Stimulated activated CD4-positive, alpha-beta T cell treated with anti-CD3 and anti-CD28 coated beads, Interleukin-1b, Interleukin-23, amount 100 ng/mL, for 24 hours (primary cell): ENCODE measurements at places on chromosomes 2 and 18.

- no peak for DNase-seq
These were observed 100.8 kb downstream of the ASB1 start for GRCh38 chr2:238527565-238527964.

DNA sequence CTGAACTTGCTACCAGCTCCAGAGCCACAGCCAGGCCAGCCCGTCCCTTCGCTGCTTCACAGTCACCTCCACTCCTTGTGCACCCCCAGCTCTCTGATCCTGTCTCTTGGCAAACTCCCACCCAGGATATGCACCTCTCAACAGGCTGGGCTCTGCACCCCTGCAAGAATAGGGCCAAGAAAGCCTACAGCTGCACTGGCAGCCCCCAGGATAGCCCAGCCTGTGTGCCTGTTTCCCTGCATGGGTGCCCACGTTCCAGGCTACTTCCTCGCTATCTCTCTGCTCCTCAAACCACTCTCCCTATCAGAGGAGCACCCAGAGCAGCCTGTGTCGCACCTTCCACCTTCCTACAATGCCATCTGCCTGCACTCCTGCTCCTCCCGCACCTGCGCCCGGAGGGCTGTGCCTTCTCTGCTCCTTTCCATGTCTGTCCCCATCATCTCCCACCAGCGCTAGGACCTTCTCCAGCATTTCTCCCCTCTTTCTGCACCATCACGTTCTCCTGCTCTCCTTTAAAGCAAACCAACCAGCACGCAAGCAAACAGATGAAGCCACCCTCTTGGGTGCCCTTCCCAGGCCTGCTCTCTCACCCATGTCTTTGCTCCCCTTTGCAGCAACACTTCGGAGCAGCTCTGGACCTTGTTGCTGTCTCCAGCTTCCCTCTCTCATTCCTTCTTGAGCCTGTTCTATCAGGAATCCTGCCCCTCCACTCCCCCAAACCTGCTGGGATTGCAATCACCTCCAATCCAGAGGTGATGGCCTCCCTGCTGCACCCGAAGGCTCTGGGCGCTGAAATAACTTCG is 313.2 kb upstream of the HS6ST1 start:
- DNase-seq: no peak

DNA sequence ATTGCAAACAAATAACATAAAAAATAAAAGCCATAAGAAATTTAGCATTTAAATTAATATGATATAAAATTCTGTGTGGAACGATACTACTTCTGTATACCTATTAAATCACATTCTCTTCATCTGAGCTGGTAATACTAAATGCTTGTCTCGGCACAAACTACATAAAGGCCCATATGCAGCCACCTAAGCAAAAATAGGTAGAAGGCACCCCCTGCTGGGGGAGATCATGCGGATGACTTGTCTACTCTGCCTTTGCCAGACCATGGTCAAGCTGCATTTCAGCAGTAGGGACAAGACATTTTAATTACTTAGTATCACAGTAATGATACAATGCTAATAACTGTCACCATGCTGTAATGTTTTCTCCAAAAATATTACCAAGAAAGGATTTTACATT is 108.0 kb downstream of the CDH19 start:
- no peak for DNase-seq

- DNase-seq: no peak
These were observed 8.2 kb upstream of the MBD2 start for GRCh38 chr18:54232485-54233227.

DNA sequence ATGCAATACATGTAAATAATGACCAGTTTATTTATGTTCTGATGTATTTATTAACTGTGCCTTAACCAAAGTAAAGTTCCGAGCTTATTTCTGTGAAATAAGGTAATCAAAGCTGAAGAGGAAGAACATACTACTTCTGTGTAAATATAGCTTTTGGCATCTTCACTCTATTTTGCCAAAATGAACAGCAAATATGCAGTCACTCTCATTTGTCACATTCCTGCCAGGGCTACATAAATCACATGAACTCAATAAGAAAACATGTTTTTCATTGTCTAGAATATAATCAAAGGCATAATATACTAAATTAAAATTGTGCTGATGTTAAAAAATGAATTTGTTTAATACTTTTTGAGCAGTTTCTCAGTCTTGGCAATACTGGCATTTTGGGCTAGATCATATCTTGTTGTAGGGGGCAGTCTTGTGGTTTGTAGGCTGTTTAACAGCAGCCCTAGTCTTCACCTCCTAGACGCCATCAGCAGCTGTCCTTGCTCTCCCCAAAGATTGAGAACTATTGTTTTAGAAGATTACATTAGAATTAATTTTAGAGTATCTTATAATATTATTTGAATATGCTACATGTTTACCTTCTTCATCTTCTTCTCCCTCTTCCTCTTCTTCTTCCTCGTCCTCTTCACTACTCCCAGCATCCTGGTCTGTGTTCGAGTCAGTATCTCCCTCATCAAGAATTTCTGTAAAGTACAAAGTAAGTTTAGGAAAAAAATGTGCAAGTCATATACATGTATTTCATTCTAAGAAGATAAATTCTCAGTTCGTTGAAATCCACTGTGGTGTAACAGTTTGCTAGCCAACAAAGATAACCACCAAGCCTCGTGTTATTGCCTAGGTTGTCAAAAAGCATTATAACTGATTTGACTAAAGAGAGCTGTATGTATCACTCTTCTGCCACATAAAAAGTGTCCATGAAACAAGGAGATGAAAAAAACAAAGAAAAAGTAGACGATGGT is 41.5 kb downstream of the CWC22 start:
- DNase-seq: no peak

DNA sequence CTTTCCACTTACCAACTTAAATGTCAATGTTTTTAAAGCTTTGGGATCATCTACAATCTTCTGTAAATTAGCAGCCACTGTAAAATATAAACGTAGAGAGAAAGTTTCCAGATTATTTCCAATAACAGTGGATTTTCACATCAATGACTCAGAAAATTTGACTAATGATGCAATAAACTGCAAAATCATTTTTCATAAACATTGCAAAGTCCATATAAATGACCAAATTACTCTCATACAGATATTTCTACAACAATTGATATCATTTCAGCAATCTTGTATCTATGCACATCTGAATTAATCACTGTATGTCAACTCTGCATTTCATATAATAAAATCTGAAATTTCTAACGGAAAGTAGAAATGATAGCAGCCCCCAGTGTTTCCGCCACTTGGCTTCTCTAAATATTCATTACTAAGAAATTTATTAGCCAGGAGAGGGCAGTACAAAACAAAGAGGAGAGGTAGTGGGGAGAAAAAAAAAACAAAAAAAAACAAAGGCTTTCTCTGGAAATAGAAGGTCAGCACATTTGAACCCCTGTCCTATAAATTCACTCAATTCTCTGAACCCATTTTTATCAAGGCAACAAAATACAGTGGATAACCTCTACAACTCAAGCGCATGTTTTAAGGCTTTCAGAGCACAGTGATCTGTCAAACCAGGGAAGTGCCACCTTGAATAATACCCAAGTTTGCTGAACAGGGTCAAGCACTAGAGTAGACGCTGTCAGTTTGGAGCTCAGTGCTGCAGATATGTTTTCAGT is 282.6 kb downstream of the STK39 start:
- DNase-seq: no peak

GRCh38 chr18:44938720-44939665 is 258.3 kb downstream of the SETBP1 start:
- DNase-seq: no peak

- no peak for DNase-seq
These were observed 585.8 kb downstream of the CNTNAP5 start for GRCh38 chr2:124610866-124611265.

- DNase-seq: no peak
These were observed 14.2 kb downstream of the TNFRSF11A start for GRCh38 chr18:62339106-62339988.

DNA sequence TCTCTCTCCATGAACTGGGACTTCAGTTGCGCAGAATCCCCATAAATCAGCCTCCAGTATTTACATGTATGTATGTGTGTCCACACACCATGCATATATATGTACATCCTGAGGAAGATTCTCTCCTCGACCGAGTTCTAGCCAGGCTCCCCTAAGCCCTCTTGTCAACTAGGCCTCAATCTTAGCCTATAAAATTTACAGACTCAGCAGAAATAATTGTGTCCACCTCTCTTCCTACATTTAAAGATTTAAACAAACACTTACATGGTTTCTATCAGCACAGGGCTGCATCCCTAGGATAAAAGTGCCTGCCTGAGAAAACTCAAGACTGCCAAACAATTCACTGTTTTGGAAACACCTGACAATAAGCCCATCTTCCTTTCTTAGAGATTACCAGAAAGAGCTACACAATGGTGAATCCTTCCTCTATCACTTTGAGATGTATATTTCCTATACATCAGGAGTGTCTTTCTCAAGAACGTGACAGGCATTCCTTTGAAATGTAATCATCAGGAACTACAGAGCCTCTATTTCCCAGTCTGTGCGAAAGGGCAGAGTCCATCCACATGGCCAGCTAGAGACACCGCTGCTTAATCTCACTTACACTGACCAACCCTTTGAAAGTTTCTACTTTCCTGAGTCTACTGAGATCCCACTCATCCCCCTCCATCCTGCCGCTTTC is 39.5 kb downstream of the ZNF519 start:
- DNase-seq: no peak

DNA sequence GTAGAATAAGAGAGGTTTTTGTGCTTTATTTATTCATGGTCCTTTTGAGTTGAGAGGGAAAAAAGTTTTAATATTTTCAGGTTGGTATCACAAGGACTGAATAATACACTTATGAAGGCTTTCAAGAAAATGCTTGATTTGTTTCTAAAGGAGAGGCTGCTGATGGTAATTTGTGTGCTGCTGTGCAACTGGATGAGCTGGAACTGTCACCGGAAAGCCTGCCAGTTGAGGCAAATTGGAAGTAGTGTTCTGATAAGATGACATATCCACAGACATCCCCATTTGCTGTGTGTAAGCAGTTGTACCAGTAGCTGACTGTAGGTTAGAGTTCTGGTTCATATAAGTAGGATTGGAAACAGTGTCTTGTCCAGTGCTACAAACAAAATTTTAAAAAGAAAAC is 21.6 kb upstream of the CACNB4 start:
- DNase-seq: no peak

DNA sequence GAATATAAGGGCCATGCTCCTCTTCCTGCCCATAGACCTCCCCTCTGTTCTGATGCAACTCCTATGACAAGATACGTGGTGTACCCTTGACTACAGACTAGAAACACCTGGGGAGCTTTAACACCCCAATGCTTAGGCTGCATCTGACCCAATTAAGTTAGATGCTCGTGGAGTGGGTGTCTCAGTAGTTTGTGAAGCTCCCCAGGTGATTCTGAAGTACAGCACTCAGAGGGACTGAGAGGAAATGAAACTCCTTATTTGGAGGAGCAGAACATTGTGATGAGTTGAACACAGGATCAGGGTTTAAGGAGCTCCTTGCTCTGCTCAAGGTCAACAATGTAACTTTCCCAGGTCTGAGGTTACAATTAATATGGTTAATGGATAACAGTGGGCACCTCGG is 80.3 kb upstream of the TTC39C start:
- DNase-seq: no peak

DNA sequence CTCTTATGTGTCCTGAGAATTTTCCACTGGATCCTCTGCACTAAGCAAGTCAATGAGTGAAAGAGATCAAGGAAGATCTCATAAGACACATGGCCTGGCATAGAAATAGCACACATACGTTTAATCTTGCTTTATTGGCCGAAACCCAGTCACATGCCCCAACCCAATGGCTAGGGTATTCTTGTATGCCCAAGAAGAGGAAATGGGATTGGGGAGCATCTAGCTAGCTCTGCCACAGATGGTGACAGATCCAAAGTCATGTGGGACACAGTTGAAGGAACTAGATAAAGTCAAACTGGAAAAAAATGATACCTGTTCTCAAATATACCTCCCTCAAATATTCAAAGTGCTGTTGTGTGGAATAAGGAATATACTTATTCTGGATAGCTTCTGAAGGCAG is 74.7 kb downstream of the CD28 start:
- no peak for DNase-seq

DNA sequence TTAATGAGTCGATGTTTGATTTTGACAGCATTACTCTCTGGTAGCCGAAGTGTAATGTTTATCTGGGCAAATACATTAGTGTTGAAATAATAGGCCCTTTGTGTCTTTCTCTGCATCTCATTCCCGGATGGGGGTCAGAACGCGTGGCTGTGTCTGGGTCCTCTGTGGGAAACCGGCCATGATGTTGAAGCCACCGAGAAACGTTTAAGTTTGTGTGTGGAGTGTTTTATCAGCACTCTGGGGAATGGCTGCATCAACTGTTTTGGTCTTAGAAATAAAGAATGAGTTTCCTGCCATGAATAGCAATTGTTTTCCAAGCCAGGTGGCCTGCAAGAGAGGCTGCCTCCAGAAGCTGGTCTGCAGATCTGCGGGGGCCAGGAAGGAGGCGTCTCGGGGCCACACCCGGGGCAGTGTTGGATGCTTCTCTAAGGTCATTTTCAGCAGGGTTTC is 69.7 kb downstream of the RNF144A start:
- DNase-seq: no peak
